ENCODE measurements at places on chromosomes 7 and 10.

DNA sequence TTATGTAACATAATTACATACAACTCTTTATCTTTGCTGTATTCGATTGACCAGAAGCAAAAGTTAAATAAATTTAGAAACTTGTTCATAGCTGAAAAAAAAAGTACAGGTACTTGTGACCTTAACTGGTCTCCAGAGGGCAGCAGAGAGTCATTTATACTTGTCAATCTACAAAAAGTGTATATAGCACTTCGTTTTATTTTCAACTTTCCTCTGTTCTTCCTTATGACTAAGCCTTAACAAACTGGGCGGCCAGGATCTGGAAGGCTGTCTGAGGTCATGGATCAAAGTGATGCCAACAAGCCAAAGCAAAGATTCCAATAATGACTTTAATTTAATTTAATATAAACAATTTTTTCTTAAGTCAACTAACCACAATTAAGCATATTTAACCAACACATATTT, 29.8 kb downstream of the C10orf67 start:
- H3K27ac ChIP-seq = no peak overlapping the region
- H3K4me1 ChIP-seq = no peaks in the 10 kb centered on the region
- no peaks in the 10 kb centered on the region for H3K36me3 ChIP-seq
- no peak overlapping the region for H3K4me3 ChIP-seq
- peak; percentile 76 for DNase-seq
- H3K27me3 ChIP-seq = peaks cover 3% of the 10 kb centered on the region

DNA sequence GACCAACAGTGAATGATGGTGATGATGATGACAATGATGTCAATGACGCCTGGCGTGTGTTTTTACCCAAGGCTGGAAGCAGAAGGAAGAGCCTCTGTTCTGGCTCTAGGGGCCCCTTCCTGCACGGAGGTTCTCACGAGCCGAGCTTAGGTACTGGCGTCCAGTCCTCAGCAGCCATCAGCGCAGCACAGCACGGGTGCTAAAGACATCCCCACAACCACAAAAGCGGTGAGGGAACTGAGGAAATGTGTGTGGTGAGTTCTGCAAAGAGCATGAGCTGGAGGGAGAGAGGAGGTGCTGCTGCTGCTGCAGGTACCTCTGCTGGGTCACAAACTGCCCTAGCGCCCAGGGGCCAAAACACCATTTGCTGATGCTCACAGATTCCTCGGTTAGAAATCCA, 81.6 kb downstream of the SFMBT2 start:
- no peaks in the 10 kb centered on the region for H3K27me3 ChIP-seq
- no peak overlapping the region for H3K27ac ChIP-seq
- peak; percentile 27 for DNase-seq
- no peak overlapping the region for H3K4me3 ChIP-seq

GRCh38 chr10:810351-810846, 120.9 kb upstream of the DIP2C start:
- no peaks in the 10 kb centered on the region for H3K27me3 ChIP-seq
- peaks cover 8% of the 10 kb centered on the region for H3K4me1 ChIP-seq
- H3K4me3 ChIP-seq = no peak overlapping the region

DNA sequence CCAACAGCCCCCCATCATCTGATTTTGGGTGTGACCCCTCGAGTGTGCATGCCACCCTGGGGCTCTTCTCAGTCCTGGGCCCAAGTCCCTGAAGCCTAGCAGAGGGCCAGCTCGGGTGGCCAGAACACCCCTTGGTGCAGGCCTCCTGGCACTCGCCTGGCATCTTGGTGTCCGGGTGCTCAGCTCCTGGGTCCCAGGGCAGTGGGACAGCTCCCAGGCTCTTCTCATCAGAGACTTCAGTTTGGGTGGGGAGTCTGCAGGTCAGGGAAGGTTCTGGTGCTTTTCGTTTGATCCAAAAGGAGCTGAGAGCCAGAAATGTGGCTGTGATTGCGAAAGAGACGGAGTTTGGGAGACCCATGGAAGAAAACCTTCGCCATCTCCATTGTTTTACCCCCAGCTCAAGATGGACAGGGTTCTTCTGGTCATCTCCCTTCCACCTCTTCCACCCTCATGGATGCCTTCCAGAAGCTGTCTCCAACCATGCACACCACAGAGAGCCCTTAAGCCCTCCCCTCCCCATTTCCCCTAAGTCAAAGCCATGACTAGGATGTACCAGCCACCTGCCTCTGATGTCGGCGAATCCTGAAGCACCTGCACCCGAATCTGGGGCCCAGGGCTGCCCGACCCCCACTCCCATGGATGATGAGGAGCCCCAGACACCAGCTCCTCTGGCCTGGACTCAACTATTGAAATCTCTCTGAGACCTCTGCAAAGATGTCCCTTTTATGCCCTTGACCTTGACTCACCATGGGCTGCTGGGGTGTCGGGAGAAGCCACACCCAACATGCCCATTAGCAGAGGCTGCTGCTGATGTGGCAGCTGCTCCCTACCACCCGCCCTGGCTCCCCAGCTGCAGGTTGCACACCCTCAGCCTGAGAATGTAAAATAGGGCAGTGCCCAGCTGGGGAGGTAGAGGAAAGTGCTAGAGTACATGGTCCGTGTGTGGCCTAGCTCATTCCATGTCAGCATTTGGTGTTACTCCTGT, 55.3 kb downstream of the ADCYAP1R1 start:
- H3K27me3 ChIP-seq = no peaks in the 10 kb centered on the region
- H3K4me3 ChIP-seq = no peak overlapping the region
- H3K27ac ChIP-seq = no peak overlapping the region
- DNase-seq = no peak
- no peaks in the 10 kb centered on the region for H3K4me1 ChIP-seq

GRCh38 chr7:39540320-39540719, 25.9 kb upstream of the YAE1 start:
- no peak for DNase-seq
- peaks cover 8% of the 10 kb centered on the region for H3K27me3 ChIP-seq
- no peaks in the 10 kb centered on the region for H3K4me1 ChIP-seq
- no peaks in the 10 kb centered on the region for H3K36me3 ChIP-seq
- no peak overlapping the region for H3K27ac ChIP-seq
- H3K4me3 ChIP-seq = no peak overlapping the region

- H3K4me1 ChIP-seq = peaks cover 31% of the 10 kb centered on the region
- peaks cover 41% of the 10 kb centered on the region for H3K36me3 ChIP-seq
- no peak for DNase-seq
- H3K27me3 ChIP-seq = no peaks in the 10 kb centered on the region
- no peak within 1 kb of the TSS for H3K4me3 ChIP-seq
- no peak within 1 kb of the TSS for H3K27ac ChIP-seq
These were observed at the start of gene SAP25 for GRCh38 chr7:100573691-100574361. Gene SAP25 (minus strand): TSS chr7:100573900. CDS start chr7:100573742, 158 bp downstream.

Data from activated CD8-positive, alpha-beta T cell treated with anti-CD3 and anti-CD28 coated beads, Interleukin-2, amount 10 ng/mL, durations not matched to agents 7 days and 5 days (primary cell).